Cortex of kidney (tissue), 1 donor: ENCODE measurements at places on chromosomes 16 and 17.

GRCh38 chr17:46082257-46082656, 83.2 kb downstream of the STH start:
- DNase-seq = no peak

DNA sequence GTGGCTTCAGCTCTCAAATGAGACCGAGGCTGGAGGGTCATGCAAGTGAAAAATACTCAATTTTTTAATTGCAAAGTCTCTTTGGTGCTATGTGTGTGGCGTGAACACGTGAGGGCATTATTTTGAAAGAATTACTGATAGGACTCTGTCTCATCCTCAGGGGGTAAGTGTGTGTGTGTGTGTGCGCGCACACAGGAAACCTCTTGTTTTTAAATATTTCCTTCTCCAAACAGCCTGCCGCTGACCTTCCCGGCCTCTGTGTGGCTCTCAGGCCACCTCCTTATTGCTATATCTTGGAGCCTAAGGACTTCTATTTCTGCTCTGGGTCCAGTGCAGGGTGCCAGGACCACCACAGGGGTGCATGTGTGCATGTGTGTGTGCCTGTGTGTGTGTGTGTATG, 99.7 kb downstream of the CMIP start:
- DNase-seq = no peak

- DNase-seq = no peak
These were observed 7.5 kb upstream of the ADCY9 start for GRCh38 chr16:4123616-4124300.

GRCh38 chr17:77311371-77311981, 170.7 kb downstream of the SEC14L1 start:
- no peak for DNase-seq

DNA sequence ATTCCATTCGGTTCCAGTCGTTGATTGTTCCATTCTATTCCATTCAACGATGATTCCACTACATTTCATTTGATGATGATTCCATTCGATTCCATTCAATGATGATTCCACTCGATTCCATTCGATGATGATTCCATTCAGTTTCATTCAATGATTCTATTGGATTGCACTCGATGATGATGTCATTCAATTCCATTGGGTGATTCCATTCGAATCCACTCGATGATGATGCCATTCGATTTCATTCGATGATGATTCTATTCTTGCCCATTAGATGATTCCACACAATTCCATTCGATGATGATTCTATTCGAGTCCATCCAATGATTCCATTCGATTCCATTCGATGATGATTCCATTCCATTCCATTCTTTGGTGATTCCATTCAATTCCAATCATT, 1283.7 kb downstream of the TP53TG3F start:
- DNase-seq = no peak

GRCh38 chr17:63258785-63259184, 187.3 kb downstream of the CYB561 start:
- DNase-seq = no peak

GRCh38 chr16:12119562-12119961, 143.0 kb downstream of the SNX29 start:
- no peak for DNase-seq

DNA sequence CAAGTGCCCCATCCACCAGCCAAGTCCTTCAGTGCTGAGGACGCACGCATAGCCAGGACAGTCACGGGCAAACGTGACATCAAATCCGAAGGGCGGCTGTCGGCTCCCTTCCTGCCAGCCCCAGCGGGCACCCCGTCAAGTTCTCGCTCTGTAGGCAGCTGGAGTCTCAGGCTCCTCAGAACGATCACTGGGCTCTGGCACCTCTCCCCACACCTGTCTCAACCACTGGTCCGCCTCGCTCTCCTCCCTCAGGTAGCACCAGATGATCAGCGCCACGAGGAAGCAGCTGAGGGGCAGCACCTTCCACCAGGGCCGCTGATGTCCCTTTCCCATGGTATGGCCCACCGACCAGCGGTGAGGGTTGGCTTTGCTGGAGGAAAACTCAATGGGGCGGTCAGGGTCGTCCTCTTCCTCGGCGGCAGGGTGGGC, 422 bp downstream of the UQCC4 start:
- no peak for DNase-seq

DNA sequence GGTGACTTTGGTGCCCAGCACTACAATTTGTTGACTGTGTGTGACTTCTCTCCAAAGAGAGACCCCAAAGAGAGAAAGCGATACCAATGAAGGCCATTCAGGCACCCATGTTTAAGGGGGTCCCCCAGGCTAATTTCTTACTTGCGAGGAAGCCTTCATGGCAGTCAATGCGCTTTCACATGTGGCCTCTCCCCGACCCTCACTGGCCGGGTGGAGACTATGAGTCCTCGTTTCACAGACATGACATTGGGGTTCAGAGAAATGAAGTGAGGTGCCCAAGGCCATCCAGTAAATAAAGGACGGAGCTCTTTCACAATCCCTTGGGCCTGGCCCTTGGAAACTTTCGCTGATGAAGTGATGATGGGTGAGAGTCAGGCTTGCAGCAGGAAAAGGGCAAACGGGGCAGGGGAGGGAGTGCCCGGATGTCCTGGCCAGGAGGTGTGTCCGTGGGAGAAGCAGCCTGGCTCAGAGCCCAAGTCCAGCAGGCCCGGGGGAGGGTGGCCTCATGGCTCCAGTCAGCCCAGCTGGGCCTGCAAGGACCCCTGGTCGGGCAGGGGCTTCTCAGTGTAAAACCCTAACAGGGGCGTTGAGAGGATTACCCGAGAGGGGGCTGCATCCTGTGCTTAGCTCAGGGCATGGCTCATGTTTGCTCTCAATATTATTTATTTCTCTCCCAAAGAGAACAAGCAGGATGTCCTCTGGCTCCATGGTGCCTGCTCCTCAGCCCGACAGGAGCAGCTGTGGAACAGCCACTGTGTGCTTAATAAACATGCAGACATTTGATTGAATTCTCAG, 14.7 kb downstream of the TBX2 start:
- no peak for DNase-seq

- DNase-seq = no peak
These were observed at the start of gene CDR2L for GRCh38 chr17:74987418-74987908. TSS of gene CDR2L (plus strand) at chr17:74987632. CDS start at chr17:74988044, 412 bp downstream.
